ENCODE measurements at places on chromosomes 13 and 19.

DNA sequence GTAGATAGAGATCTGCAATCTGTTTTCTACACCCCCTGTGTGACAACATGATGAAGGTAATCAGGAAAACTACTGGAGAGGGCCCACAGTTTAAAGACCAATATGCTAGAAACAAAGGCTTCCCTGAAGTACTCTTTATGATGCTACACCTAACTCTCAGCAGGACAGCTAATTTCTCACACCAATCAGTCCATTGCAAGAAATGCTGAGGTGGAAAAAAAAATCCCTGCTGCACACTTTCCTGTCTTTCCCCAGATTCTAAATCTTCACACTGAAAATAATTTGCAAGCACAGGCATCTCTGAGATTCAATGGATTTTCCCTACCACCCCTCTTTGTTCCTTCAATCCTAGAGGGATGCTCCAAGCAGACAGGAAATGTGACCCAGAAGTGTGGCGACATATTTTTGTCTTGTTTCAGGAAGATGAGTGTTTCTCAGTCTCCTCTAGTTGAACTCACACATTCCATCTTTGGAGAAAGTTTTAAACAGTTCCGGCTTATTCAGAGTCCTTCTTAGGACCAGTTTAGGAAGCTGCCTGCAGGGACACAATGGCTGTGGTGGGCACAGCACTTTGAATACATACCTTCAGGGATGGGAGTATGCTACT lies 671.6 kb downstream of the DIAPH3 start:
- peak; percentile 28 for DNase-seq

- no peak for DNase-seq
Measured at GRCh38 chr19:49911381-49912145, 14.9 kb upstream of the IL4I1 start.

DNA sequence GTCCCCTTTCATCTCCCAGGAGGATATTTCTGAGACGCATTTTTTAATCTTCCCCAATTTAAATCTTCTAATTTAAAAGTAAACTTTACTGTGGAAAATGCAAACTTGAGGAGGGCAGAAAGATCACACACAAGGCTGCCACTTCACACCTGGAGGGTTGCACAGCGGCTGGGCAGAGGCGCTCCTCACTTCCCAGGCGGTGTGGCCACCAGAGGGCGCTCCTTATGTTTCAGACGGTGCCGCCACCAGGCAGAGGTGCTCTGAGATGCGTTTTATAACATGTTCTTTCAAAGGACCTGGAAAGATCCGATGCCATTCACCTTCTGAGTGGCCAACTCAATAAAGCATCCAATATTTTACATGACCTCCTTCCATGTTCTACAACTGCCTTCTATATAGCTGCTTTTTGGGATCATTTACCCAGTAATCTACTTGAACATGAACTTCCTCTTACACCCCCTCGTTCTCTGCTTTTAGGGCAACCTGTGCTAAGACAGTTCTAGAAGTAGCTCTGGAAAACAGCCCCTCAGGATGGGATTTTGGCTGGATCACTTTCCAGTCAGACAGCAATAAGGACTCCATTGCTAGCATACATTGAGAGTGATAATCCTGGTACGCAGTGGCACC lies 14.8 kb upstream of the MTUS2 start:
- DNase-seq: no peak

DNA sequence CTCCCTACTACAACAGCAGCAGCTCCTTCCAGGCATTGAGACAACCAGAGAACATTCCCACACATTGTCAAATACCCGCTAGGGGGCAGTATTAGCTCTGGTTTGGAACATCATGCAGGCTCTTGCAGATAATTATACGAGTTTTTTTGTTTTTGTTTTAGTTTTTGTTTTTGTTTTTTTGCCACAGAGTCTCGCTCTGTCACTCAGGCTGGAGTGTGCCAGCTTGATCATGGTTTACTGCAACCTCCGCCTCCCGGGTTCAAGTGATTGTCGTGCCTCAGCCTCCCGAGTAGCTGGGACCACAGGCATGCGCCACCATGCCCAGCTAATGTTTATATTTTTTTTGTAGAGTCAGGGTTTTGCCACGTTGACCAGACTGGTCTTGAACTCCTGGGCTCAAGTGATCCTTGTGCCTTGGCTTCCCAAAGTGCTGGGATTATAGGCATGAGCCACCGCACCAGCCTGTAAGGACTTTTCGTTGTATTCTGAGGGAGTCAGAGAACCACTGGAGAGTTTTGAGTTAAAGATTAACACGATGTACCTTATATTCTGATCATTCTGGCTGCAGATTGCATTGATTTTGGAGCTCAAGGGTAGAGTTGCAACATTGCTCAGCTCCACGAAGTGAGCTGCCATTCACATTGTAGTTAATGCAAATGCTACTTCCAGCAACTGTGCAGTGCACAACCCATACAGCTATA lies 41.7 kb upstream of the CEACAM20 start:
- peak; percentile 84 for DNase-seq

DNA sequence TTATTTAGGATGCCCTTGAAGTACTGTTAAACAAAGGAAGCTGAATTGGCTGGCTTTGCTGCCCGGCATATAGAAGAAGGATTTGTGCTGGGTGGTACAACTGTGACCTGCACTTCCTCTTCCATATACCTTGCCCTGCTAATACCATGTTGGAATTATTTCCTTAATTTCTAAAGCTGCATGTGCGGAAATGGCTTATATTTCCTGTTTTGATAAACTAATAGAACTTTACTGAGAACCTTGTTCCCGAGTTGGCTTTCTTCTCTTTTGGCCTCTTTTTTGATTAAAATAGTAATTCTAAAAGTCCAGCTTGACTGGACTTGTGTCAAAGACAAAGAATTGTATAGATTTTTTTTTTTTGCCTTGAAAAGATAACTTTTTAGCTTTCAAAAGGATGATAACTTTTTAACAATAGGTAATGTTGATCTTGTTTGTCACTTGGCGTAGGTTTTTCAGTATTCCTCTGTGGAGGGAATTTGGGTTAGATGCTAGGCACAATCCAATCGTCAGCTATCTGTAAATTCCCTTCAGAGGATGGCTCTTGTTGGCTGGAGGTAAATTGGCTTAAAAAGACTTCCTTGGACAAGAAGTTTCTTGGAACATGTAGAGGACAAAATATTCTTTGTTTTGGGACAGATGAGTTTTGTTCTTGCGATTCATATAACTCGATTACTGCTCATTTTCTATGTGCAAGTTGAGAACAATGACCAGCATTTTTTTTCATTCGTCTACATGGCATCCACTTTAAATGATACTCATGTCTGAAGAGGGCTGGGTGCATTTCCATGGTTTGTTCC lies 41.4 kb downstream of the COL4A2 start:
- DNase-seq: no peak

GRCh38 chr13:60164234-60164889 lies 634 bp upstream of the DIAPH3 start:
- DNase-seq: peak; percentile 23

DNA sequence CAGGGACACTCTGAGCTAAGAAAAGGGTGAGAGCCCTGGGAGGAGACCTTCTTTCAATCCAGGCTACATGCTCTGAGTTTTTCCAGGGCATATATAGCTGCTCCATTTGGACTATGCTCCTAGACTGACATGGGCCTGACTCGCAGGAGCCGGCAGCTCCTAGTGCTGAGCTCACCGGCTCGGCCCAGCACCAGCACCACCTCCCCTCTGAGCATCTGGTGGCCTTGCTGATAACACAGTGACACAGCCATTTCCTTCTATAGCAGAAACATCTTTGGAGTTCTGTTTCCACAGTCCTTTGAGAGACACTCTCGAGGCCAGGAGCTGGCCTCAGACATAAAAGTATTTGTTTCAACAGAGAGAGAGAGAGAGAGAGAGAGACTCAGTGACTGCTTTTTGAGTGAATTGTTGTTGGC lies 184.9 kb downstream of the TM9SF2 start:
- DNase-seq: peak; percentile 44

DNA sequence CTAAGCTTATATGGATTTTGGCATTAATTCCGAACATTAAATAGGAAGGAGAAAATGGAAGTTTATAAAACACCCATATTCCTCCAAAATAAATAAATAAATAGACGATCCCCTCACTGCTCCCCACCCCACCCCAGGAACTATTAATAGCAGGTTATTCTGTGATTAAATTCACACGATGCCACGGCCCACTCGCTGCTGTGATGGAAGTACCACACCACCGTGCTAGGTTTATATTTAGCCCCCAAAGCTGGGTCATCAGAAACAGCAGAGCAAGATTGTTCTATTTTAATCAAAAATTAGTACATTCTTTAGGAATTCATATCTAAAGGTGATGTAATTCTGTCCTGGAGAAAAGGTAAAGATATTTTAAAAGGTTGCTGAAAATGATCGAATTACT lies 65.4 kb downstream of the CCDC70 start:
- no peak for DNase-seq

DNA sequence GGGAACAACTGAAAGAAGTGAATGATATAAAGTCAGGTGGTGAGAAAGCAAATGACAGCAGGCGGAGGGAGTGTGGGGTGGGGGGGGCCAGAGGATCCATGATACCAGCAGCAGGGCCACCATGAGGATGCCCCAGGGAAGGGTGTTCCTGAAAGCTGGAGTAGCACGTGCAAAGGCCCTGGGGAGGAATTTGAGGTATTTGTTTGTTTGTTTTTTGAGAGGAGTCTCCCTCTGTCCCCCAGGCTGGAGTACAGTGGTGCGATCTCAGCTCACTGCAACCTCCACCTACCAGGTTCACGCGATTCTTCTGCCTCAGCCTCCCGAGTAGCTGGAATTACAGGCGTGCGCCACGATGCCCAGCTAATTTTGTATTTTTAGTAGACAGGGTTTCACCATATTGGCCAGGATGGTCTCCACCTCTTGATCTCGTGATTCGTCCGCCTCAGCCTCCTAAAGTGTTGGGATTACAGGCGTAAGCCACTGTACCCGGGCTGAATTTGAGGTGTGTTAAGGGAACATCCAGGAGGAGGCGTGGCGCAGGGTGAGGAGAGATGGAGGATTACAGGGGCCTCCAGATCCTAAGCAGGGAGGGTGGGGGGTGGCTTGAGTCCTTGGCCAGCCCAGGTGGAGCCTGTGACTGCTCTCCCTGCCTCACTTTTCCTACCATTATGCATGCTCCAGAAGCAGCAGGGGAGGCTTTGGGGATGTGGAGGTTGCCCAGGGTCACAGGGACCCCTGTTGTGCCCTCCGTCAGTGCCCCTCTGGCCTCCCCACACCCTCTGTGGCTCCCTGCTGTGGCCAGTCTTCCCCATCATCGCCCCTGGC lies 12.4 kb upstream of the JUND start:
- no peak for DNase-seq

- DNase-seq: no peak
Measured at GRCh38 chr19:49830766-49831165, 12.7 kb downstream of the MED25 start.

- DNase-seq: peak; percentile 55
Measured at GRCh38 chr13:95642999-95643398, 1.5 kb downstream of the DZIP1 start.

DNA sequence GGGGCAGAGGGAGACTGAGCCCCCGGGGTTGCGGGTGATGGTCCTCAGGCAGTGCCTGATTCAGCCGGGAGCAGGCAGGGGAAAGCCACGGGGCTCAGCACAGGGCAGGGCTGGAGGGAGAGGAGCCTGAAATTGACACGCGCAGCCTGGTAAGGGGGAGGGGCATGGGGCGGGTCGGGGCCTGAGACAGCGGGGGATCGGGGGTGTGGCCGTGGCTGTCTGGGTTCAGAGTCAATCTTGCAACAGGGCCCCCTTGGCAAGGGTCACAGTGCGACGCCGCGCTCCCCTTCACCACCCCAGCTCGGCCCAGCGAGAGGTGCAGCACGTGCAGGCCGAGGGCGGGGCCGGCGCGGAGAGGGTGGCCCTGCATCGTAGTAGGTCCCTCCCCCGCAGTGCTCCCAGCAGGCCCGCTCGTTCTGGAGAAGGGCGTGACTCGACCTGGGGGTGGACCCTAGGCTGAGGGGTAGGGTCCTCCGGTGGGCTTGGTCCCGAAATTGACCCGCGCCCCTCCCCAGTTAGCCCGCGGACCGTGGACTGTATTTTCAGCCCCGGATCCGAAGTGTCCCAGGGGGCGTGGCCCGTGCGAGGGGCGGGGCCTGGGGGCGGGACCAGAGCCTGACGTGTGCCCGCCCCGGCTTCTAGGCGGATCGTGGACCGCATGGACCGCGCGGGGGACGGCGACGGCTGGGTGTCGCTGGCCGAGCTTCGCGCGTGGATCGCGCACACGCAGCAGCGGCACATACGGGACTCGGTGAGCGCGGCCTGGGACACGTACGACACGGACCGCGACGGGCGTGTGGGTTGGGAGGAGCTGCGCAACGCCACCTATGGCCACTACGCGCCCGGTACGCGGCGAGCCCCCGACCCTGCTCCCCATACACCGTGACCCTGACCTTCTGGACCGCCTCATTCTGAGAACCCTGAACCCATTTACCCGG lies 6.0 kb downstream of the RCN3 start:
- DNase-seq: peak; percentile 41

DNA sequence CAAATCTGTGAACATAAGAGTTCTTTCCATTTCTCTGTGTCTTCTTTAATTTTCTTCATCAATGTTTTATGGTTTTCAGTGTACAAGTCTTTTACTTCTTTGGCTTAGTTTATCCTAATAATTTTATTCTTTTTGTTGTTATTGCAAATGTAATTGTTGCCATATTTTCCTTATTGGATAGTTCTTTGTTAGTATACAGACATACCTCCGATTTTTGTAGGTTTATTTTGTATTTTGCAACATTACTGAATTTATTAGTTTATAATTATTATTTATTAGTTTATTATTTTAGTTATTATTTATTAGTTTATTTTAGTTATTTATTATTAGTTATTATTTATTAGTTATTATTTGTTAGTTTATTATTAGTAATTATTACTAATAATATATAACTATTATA lies 43.4 kb downstream of the WTIP start:
- DNase-seq: no peak

DNA sequence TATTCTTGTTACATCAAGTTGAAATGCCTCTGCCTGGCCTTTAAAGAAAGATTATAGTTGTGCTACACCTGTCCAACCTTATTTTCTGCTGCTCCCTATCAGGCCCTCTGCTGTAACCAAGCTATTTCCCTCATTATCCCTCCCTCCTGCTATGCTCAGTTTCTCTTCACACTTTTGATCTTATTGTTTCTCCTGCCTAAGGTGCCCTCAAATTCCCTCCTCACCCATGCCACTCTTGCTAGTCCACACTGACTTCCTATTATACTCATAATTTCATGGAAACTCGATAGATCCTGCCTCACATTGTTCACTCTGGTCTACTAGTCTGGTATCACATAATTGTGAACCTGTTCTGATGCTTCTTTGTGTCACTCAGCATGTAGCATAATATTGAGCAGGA lies 19.4 kb upstream of the ESD start:
- no peak for DNase-seq

DNA sequence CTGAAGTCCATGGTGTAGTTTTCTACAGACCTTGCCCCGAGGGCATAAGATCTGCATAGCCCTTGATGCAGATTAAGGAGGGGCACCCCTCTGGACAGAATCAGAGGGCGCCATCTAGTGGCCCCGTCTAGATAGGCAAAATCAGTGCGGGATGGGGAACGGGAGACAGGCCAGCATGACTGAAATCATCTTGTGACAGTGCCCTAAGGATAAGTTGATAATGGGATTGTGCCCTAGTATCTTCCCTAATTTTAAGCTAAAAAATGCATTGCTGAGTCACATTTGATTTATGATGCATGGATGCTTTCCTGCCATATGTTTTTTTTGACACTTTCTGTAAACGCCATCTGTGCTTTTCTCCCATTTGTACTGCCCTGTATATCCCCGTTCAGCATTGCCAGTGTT lies 19.0 kb upstream of the GPI start:
- peak; percentile 57 for DNase-seq

- peak; percentile 34 for DNase-seq
Measured at GRCh38 chr19:47542030-47542475, 27.2 kb upstream of the NAPA start.
